ENCODE measurements at places on chromosomes 7 and 10.

- DNase-seq = no peak
Observed at GRCh38 chr7:157080111-157080730, 58.5 kb upstream of the UBE3C start.

GRCh38 chr10:90418869-90419652 lies 438.8 kb downstream of the HTR7 start:
- DNase-seq = no peak

DNA sequence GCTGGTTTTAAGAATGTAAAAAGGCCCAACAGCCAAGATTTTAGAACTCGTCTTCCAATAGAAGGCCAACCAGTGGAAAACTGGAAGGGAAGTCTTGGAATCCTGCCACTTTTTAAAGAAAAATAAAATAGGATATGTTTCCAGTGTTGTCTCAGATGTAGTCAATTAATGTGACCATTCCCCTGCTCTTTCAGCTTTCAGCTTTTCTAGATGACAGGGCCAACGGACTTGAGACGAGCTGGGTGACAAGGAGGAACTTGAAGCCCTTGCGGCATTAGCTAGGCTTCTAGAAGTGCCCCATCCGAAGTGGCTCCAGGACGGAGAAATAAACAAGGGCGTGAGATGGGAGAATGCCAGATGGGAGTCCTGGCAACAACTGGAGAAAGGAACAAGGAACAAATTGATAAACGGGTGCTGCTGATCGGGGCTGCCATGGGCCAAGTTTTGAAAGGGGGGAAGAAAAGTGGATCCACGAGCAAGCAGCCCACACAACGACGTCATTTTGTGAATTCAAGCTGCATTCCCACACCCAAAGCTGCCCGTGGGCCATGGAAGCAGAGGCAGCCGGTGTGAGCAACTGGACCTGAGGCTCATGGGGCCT lies 42.3 kb downstream of the CTBP2 start:
- DNase-seq = no peak

- peak; percentile 42 for DNase-seq
Observed at GRCh38 chr7:363626-364025, 73.7 kb downstream of the FOXL3 start.

GRCh38 chr10:116810895-116811294 lies 38.4 kb upstream of the ENO4 start:
- no peak for DNase-seq

- peak; percentile 63 for DNase-seq
Observed at GRCh38 chr10:102419269-102420180, 940 bp upstream of the PSD start.

GRCh38 chr7:122549578-122549977 lies 149.3 kb downstream of the RNF133 start:
- no peak for DNase-seq

DNA sequence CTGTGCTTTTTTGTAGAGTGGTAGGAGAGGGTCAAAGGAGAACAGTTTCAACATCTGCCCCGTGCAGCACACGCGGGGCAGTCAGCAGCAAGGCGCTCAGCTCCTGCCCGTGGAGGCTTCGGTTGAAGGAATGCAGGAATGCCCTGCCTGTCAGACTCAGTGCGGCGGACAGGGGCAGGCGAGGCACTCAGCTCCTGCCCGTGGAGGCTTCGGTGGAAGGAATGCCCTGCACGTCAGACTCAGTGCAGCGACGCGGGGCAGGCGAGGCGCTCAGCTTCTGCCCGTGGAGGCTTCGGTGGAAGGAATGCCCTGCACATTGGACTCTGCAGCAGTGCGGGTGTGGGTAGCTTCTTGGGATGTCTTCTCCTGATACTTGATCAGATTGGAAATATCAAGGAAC lies 37.0 kb downstream of the PPP2R2D start:
- DNase-seq = no peak

DNA sequence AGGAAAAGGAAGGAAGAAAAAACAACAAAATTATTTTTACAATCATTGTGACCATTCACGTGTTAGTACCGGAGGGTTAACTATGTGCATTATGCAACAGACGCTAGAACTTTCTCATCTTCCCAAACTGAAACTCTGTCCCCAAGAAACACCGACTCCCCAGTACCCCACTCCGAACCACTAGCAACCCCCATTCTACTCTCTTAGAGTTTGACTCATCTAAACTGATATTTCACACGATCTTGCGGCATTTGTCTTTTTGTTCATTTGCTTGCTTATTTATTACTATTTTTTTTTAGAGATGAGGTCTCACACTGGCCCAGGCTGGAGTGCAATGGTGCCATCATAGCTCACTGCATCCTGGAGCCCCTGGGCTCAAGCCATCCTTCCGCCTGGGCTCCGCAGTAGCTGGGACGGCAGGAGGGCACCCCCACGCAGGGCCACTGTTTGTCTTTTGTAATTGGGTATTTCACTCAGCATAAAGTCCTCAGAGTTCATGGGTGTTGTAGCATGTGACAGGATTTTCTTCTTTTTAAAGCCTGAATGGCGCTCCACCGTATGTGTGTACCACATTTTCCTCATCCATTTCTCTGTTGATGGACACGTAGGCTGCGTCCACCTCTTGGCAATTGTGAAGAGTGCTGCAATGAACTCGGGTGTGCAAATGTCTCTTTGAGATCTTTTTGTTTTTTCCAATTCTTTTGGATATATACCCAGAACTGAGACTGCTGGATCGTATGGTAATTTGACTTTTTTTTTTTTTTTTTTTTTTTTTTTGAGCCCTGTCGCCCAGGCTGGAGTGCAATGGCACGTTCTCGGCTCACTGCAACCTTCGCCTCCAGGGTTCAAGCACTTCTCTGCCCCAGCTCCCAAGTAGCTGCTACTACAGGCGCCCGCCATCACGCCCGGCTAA lies 9.5 kb downstream of the MNX1 start:
- DNase-seq = no peak

GRCh38 chr7:152704796-152705384 lies 28.9 kb upstream of the XRCC2 start:
- DNase-seq = no peak

- no peak for DNase-seq
Observed at GRCh38 chr7:77903597-77903996, 105.0 kb downstream of the PHTF2 start.

DNA sequence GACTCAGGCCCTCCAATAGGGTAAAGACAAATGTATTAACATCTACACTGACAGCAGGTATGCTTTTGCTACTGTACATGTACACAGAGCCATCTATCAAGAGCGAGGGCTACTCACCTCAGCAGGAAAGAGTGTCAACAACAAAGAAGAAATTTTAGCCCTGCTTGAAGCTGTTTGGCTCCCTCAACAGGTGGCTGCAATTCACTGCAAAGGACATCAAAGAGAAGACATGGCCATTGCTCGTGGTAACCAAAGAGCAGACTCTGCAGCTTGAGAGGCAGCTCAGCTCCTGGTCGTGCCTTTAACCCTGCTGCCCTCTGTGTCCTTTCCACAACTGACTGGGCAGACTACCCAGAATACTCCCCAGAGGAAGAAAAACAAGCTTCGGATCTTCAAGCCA lies 5.1 kb downstream of the AKR1B15 start:
- DNase-seq = no peak

GRCh38 chr10:102635377-102635776 lies 8.9 kb upstream of the TRIM8 start:
- DNase-seq = peak; percentile 49

DNA sequence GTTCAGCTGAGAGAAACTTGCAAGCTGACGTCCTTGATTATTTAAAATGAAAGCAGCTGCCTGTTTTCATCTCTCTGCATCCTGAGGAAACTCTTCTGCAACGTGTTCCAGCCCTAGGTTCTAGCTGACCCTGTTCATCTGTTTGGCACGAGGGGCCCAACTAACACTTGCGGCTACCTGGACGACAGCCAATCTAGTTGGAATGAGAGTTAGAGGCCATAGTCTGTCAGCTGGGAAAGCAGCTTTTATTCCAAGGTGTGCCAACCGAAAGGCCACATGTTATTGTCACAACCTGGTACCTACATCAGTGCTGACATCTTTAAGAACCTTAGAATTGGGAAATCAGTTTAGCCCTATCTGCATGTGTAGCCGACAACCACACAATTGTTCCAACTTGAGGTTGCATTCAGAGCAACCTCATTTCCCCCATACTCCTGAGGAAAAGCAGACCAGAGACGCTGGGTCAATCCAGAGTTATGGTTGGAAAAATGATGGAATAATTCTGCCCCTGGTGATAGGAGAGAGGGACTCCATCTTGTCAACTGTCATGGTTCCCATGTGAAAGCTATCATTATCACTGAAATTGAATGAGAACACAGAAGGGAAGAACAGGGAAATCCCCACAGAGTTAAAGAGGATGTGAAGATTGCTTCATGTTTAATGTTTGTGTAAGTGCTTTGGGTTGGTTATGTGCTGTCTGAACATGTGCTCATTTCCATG lies 121.6 kb downstream of the EGFR start:
- no peak for DNase-seq

- no peak for DNase-seq
Observed at GRCh38 chr7:80307227-80307856, 172.7 kb downstream of the GNAI1 start.

DNA sequence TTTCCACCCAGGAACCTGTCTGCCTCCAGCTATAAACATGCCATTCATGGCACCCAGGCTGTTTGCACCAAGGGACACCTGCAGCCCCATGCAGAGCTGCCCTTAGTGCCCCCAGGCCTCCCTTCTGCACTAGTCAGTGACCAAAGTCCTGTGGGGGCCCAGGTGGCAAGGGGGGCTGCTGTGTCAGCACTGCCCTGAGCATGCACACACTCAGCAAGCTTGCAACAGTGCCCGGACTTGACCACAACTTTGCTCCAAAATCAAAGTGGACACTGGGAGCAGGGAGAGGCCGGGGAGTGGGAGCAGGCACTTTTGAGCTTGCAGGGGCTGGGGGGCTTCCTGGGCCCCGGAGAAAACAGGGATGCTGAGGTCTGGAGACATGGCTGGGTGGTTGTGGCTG lies 192.9 kb upstream of the MBL2 start:
- DNase-seq = no peak

- no peak for DNase-seq
Observed at GRCh38 chr7:44052771-44053365, 8.4 kb downstream of the DBNL start.

- no peak for DNase-seq
Observed at GRCh38 chr10:71927776-71928592, 36.2 kb upstream of the CHST3 start.

GRCh38 chr7:31764462-31764861 lies 77.4 kb downstream of the PPP1R17 start:
- DNase-seq = no peak

- no peak for DNase-seq
Observed at GRCh38 chr10:32348297-32349198, 1.6 kb upstream of the EPC1 start.

DNA sequence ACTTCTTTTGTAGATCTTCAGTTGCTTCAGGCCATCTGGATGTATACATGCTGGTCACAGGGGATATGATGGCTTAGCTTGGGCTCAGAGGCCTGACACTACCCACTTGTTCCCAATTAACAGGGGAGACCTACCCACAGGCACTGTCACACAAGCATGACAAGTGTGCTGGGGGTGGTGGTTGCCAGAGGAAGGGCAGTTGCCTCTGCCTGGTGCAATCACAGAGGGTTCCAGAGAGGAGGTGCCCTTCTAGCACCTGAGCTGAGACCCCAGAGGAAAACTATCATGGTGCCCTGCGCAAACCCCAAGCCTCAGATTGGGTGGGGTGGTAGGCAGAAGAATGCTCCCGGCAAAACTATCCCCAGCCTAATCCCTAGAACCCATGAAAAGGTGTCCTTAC lies 65.6 kb upstream of the NANOS1 start:
- DNase-seq = no peak

GRCh38 chr7:106071356-106071998 lies 40.6 kb downstream of the SYPL1 start:
- peak; percentile 68 for DNase-seq

GRCh38 chr10:110540031-110540430 lies 27.5 kb upstream of the SMC3 start:
- DNase-seq = no peak

DNA sequence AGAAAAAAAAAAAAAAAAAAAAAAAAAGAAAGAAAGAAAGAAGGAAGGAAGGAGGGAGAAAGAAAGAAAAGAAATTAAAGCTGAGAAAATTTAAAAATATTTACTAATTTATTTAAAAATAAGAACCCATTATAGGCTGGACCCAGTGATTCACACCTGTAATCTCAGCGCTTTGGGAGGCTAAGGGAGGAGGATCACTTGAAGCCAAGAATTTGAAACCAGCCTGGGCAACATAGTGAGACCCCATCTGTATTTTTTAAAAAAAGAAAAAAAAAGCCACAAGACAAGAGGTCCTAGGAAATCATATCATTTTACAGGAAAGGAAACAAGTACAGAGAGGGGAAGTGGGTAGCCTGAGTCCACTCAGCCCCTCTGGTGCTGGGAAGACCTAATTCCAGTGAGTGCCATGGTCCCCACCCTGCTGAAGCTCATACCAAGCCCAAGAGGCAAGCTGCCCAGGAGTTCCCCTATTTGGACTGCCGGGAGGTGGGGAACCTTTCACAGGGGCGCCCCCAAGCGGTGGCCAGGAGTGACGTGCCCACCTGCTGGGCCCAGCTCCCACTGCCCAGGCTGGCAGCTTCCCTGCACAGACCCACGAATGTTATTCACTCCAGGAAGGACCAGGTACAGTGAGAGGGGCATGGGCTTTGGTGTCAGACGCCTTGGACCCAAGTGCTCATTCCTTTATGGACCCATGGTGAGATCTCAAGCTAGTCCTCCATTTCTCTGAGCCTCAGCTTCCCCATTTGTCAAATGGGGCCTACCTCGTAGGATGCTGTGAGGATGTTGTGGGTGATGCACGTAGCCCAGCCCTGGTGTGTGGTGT lies 133.6 kb downstream of the ZMIZ1 start:
- DNase-seq = no peak

- DNase-seq = no peak
Observed at GRCh38 chr7:131737746-131738465, 181.5 kb upstream of the PODXL start.

DNA sequence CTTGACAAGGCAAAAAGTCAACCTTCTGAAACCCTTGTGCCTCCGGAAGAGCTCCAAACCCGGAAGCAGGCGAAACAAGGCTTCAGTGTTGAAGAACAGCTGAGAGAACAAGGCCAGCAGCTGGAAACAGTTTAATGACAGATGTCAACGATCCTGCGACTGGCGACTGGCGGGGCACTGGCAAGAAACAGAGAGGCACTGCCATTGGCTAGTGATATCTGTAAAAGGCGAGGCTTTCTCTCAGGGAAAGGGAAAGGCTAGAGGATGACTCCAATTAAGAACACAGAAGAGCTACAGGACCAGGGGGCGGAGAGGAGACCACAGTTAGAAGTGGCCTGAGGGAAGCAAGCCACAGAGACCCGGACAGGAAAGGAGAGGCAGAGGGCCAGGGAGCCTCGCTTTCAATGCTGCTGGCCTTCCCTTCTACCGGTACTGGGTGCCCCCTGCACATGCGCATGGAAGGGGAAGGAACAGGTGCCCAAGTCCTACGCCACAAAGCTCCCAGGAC lies 19.4 kb downstream of the ITGB1 start:
- DNase-seq = no peak

GRCh38 chr10:24920907-24921881 lies 31.2 kb downstream of the PRTFDC1 start:
- no peak for DNase-seq
